ENCODE measurements at places on chromosomes 4 and X.

DNA sequence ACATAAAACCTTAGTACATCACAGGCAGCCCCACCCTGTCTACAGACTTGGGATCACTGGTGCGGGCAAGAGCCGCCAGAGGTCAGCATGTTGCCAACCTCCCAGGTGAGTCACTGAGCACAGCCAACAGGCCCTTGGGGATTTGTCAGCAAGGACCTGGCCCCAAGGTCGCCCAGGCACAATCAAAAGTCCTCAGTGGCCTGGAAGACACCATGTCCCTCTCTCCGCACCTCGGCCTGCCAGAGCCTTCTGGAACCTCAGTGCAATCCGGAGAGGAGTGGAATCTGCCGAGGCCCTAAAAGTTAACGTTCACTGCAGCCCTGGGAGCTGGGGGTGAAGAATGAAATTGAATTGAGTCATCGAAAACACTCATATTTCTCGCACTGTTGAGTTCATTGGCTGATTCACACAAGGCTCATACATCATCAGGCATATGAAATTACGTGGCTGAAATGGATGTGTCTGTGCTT is 74.3 kb downstream of the WFS1 start:
- DNase-seq, result peak; percentile 38

GRCh38 chr4:57639561-57640382 is 529.6 kb upstream of the IGFBP7 start:
- DNase-seq, result no peak

DNA sequence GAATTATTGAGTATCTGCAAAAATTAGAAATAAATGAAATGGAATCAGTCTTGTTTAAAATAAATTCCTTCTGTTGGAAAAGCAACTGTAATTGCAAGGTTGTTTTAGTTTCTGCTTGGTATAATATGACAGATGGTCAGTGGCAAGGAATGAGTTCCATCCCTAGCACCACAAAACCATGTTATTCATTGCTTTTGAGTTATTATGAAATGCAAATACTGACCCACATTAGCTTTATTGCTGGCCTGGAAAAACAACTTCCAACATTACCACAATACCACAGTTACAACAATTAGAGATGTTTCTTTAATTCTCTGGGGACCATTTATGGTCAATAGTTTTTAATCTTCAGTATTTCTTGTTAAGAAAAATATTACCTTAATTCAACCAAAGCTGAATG is 194.4 kb downstream of the TMA16 start:
- DNase-seq, result peak; percentile 24

DNA sequence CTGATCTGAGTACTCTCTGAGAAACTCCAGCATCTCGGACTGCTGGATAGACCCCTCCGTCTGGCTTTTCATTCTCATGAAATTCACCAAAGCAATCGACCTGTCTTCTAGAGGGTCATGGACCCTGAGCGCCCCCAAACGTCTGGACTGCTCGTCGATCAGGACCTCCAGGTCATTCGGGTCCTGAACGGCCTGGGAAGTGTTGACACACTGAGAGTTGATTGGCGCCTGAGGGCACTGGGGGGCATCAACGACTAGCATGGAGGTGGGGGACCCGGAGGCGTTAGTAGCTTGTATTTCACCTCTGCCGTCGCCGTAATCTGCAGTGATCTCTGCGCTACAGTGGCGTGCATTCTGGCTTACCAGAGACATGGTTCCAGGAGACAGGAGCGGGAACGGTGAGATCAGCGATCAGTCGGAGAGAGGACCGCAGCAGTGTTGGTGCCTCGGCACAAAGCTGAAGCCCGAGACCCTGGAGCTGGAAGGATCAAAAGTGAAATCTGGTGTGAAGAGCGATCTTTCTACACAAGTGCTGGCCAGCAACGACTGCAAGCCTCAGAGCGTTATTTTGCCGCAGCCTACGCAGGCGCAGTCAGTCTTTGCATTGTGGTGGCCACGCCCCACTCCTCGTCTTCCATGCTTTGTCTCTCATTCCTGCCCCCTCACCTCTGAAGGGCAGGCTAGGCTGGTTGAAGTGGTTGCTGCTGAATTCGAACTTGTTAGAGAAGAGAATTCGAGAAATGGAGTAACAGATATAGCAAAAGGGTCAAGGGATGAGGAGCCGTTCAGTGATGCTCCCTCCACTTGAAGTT is at the start of gene MAGEE2:
Gene MAGEE2 (minus strand): TSS at position 575 of the 812 bp plus-strand sequence. CDS start 203 bp downstream, at position 372.
- DNase-seq, result peak; percentile 63

GRCh38 chr4:139301821-139302611 is at the start of gene NDUFC1:
TSS of gene NDUFC1 (minus strand) at chr4:139302477. CDS start at chr4:139295798, 6,679 bp downstream.
- peak; percentile 54 for DNase-seq

GRCh38 chr4:122229857-122230256 is 77.7 kb downstream of the BLTP1 start:
- DNase-seq, result peak; percentile 5

GRCh38 chrX:47143894-47144625 is 442 bp downstream of the NDUFB11 start:
- peak; percentile 37 for DNase-seq

DNA sequence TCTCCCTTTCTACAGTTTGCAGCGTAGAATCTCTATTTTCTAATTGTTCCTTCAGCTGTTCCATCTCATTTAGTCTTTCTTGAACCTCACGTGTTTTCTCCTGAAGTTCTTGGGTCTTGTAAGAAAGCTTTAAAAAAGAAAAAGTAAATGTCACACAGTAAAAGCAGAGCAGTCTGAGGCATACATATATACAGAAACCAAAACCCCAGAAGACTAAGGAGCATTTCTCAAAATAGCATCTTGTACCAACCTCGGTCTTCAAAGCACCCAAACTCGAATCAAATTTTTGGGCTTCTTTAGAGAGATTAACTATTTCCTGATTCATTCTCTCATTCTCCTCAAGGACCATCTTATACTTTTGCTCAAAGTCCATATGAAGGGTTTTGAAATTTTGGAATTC is 39.4 kb downstream of the CENPE start:
- no peak for DNase-seq

- DNase-seq, result no peak
These were observed 146.8 kb downstream of the USP46 start for GRCh38 chr4:52512291-52512690.

DNA sequence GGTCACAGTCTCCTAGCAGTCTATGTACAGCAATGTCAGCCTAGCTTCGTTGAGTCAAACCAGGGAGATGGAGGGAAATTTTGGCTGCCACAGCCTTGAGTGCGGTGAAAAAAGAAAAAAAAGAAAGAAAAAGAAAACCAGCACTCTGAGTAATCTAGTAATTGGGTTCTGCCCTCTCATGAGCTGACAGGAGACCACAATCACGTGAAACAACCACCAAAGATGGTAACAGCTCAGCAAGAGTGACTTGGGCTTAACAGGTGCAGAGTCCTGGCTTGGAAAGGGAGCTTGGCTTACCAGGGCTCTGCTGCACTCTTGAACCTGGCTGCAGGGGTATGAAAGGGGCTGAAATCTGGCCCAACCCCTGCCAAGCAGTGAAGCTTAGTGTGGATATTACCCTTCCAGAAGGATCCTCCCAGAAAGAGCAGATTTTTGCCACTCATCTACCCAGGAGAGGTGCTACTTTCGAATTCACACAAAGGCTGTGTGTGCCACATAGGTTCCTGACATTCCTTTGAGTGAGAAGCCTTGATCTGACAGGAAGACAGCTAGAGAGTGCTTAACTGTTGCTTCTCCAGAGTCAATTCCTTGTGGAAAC is 350.3 kb downstream of the PTTG2 start:
- DNase-seq, result no peak

DNA sequence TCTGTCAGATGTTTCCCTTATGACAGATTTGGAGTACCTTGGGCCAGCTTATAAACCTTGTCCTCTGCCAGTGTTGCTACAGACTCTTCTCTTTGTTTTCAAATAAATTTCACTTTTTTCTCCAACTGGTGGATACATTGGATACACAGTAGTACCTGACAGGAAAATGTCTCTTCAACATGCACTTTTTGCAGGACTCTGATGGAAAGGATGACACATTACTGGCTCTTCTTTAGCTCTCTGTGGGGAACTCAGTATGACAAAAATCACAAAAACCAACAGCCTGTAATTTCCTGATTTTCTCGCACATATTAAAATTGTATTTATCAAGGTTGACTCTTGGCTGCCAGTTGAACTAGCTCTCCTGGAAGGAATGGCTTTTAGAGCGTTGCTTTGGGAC is 61.3 kb upstream of the GIMD1 start:
- no peak for DNase-seq

All from cerebellar cortex (tissue), 1 donor.